ENCODE measurements at places on chromosomes 6 and 20.

DNA sequence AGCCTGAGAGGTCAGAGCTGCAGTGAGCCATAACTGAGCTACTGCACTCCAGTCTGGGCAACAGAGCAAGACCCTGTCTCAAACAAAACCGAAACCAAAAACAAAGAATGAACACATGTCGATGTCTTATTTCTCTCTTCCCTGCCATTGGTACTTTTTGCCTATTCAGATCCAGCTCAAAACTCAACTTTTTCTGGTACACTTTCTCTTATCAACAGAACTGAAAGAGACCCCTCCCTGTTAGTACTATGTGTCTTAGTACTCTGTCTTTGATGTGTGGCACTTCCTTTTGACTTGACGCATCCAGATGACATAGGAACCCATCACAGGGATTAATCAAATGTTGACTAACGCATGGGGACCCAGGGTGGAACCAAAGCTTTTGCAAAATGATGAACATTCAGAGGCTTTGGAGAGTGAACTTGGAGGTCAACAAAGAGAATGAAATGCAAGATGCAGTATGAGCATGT, 44.8 kb downstream of the AKAP12 start:
- DNase-seq = no peak

DNA sequence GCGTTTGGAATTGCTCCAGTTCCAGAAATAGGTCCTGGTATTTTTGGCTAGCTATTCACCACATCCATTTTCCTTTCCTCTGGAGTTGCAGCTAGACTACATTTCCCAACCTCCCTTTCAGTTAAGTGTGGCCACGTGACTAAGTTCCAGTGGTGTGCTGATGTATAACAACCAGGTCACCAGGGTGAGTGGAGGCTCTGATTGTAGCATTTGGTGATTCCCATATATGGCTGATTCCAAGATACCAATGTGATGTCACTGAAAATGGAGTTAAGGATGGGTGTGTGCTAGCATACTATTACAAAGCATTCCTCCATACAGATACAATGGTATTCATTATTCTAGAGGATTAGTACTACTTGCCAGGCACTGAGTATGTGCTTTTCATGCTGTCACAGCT, 49.7 kb upstream of the STK35 start:
- no peak for DNase-seq

GRCh38 chr20:36267605-36268381, 31.5 kb downstream of the AAR2 start:
- DNase-seq = no peak

DNA sequence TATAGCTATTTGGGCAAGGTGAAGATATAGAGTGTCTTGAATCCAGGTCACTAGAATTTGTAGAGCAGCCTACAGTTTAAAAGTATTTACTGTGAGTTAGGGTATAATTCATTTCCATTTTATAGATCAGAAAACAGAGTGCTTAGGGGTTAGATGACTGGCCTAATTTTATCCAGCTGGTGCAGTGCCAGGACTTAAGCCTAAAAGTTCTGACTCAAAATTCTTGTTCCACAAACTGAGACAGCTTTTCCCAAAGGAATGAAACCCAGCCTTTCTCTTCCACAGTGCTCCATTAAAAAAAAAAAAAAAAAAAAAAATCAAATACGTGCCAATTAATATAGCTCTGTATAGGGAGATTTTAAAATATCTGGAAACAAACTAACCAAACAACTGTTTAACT, 441.0 kb upstream of the MARCKS start:
- DNase-seq = no peak

DNA sequence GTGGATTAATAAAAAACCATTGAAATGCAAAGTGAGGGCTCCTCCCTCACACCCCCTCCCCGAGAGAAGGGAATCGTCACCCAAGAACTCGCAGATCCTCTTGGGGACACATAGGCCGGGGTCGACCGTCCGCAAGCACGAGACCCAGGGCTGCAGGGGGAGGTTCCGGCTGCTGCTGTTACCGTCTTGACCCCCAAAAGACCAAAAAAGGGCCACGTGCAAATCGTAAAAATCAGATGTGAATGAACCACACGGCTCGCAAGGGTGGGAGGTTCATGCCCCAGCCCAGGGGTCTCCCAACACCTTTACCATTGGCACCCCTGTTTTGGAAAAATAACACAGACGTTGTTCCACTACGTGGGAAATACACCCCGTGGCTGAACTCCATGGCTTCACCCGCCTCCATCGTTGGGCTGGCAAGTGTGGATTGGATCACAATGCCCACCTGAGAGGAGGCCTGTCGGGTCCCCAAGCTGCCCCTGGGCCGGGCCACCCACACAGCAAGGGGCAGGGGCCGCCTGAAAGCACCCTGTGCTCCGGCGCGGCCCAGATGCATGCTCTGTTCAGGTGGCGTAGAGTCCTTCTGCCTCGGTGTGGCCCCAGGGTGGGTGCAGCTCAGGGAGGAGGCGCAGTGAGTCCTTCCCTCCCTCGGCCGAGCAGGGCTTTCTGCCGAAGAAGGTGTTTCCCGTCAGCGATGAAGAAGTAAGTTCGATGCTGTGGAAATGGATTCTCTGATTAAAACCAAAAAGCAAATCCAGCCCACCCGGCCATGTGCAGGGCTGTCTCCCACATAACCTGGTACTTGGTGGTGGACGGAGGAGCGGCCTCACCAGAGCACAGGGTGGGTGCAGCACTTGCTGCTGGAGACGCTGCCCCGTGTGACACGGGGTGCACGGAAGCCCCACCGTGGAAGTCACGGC, 85.0 kb downstream of the YTHDF1 start:
- no peak for DNase-seq

GRCh38 chr6:147870506-147871110, 362.1 kb downstream of the SAMD5 start:
- no peak for DNase-seq

GRCh38 chr6:107977283-107977682, 19.3 kb upstream of the SEC63 start:
- no peak for DNase-seq

DNA sequence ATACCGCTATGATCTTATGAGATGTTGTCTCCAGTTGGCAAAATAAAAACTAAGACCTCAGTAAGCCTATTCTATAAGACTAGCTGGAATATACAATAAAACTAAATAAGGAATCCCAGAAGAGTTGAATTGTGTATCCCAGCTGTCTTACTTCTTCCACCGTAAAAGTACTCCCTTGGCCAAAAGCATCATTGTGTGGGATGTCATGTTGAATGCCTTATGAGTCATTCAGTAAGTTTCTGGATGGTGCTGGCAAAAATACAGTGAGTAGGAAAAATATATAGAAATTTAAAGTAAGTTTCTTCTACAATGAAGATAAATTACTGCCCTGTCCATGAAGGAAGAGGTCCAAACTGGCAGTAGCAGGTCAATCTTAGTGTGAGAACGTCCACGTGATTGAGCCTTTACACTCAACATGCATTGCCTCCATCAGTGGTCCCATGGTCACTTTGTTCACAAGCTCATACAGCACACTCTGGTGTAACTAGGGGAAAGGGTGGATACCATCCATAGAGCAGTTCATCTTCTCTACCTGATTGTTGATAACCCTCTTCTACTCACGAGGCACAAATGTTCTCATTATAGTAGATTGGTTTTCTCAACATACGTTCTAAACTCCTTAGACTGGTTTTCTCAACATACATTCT, 13.7 kb upstream of the ZNF318 start:
- no peak for DNase-seq

- DNase-seq = no peak
Measured at GRCh38 chr6:138334000-138334399, 43.7 kb upstream of the SMIM28 start.

GRCh38 chr20:48066246-48066645, 281.0 kb upstream of the SULF2 start:
- no peak for DNase-seq

DNA sequence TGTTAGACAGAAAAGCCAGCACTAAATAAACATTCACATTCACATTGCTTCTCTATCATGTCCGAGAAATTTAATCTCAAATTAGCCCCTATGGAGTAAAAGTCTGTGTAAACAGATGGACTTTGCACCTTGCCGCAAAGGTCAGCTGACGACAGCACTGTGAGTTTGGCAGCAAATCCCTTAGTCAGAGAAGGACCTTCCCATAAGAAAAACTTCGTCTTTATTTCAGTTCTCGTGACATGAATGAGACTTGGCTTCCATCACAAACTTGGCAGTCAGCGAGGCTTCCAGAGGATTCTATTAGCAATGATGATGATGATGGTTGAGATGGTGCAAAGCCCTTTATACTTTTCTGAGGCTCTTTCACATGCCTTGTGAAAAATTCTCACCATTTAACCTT, 133.7 kb upstream of the IFNGR1 start:
- DNase-seq = no peak

DNA sequence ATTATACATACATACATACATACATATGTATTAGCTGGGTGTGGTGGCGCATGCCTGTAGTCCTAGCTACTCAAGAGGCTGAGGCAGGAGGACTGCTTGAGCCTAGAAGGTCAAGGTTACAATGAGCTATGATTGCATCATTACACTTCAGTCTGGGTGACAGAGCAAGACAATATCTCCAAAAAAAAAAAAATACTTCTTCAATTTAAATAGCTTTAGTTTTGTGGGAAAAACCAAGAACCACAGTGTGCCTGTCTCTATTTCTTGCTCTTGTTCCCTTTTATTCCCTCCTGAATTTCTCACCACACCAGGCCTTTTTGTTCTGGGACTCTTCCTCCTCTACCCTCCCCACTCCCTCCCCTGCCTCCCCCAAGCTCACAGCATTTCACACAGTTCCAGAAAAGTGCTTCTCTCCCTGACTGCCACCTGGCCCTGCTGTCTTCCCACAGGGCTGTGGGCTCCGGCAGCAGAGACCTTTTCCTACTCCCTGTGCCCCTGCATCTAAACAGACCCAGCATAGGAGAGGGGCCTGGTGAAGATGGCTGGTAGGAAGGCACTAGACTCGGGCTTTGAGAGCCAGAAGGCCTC, 1.3 kb downstream of the C20orf203 start:
- DNase-seq = no peak

DNA sequence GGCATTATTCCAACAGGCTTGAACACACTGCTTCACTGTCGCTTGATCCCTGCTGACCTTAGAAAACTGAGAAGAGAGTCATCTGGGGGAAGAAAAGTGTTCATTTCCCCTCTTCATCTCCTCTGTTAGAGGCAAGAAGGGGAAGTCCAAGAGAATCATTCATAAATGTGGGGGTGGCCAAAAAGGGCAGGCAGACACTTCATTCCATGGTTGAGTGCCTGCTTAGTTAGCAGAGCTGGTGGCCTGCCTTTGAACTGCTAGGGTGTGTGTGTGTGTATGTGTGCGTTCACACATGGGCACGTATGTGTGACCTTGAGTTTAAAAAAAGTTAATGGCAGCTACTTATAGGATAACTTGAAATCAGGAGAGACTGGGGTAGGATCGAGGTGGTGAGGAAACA, 39.4 kb upstream of the RFPL4B start:
- no peak for DNase-seq

GRCh38 chr6:126804332-126805064, 314.0 kb upstream of the RSPO3 start:
- no peak for DNase-seq

DNA sequence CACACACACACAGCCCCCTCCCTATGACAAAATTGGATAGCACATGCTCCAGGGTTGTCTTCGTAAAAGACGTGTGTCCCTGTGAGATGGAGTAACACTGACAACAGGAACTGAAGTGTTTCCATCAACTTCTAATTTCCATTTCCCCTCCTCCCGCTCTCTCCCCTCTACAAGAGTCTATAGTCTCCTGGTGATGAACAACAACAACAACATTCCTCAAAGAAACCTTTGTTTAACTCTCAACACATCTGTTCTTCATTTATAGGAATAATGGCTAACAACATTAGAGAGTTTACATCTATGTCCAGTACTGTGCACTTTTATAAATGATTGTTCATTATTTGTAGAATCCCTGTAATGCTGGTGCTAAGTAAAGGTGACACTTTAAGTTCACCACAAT, 205.8 kb upstream of the SSTR4 start:
- no peak for DNase-seq

- no peak for DNase-seq
Measured at GRCh38 chr6:25169961-25170360, 109.2 kb upstream of the CARMIL1 start.

DNA sequence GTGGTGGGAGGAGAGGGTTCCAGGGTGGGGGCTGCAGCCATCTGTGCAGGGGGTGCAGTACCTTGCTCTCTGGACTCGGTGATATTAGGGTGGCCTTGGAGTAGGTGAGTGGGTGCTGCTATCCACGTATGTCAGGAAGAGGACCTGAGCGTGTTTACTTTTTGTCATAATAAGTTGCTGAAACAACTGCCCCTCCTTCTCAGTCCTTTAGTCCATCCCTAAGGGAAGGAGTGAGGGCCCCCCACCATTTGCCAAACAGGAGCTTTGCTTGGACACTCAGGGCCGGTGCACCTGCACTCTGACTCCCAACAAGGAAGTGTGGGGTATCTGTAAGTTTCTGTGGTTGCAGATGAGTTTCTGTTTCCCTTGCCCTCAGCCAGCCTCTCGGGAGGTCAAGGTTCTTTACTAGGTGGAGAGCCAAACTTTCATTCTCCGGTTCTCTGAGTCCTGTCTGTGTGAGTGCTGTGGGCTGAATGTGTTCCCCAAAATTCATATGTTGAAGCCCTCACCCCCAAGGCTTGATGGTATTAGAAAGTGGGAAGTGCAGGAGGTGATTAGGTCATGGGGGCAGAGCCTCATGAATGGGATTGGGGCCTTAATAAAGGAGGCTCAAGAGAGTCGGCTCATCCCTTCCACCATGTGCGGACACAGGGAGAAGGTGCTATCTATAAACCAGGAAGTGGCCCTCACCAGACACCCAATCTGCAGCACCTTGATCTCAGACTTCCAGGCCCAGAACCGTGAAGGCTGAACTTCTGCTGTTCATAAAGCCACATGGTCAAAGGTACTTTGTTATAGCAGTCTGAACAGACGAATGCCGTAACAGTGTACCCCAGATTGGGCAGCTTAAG, 19.6 kb upstream of the CCR6 start:
- DNase-seq = no peak

- no peak for DNase-seq
Measured at GRCh38 chr6:57013521-57013926, 33.0 kb upstream of the KIAA1586 start.

- no peak for DNase-seq
Measured at GRCh38 chr6:100462706-100463629, 1.8 kb downstream of the SIM1 start.

DNA sequence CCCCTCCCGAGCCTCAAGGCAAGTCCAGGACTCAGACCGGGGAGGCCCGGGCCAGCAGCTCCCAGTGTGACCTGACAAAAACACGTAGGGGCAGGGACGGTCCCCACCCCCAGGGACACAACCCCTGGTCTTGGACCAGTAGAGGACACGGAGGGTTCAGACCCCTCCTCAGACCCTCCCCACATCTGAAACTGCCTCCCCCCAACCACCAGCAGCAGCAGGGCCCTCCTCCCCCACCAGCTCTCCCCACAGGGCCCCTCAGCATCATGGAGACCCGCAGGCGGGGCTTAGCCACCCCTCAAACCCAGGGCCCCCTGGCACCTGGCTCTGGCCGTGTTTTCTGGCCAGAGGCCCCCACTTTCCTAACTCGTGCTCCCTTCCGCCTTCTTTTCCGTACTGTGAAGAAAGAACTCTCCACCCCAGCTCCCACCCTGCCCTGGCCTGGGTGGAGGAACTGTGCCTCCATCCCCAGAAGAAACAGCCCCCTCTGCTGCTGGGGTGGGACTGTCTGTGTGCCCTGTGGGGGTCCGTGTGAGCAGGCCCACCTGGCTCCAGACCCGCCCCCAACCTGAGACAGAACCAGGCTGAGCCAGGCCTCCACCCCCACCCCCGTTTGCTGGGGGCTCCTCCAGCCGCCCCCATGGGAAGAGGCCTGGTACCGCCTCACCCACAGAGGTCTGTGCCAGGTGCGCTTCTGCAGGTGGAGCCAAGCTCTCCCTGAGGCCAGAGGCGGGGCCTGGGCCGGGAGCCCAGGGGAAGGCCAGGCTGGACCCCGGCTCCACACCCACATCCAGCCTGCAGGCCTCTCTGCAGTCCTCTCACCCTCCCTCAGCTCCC, 39.0 kb upstream of the MDFI start:
- DNase-seq = no peak
